Body of pancreas (tissue), 4 donors: ENCODE measurements at places on chromosomes 6 and 20. TPM values are rescaled to one million over a fixed set of nuclear protein-coding genes. Genes with fewer than 3 reads are reported as not detected.

- no peak for DNase-seq
Observed at GRCh38 chr6:44622956-44623355, 235.4 kb downstream of the CDC5L start.

GRCh38 chr6:42175860-42176259 is 2.7 kb downstream of the GUCA1A start:
- no peak for DNase-seq

- DNase-seq: no peak
Observed at GRCh38 chr6:45387236-45387635, 9.5 kb upstream of the SUPT3H start.

ZBTB9 gene
- total RNA-seq: 5.3 TPM

DNA sequence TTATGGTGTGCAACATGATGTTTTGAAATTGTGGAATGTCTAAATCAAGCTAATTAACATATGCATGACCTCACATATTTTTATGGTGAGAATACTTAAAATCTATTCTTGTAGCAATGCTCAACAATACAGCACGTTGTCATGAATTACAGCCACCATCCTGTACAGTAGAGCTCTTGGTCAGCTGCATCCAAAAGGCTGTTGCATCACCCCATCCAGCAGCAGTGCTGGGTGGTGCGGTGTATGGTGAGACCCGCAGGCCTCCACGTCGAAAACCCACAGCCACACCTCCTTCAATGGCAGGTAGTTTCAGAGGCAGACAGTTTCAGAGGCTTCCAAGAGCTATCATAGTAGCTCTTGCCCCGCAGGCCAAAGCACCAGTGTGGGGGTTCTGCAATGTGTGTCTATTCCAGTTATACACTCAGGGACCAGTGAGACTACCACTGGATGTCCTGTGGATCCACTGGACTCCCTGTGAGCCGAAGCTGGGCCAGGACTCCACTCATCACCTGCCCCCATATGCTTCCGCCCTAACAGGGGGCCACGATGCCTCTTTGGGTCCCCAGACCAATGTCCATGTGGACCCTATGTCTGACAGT is 23.4 kb downstream of the PACSIN1 start:
- DNase-seq: no peak

COL12A1 gene
- total RNA-seq: 34.0 TPM

GRCh38 chr20:35595901-35596300 is 19.7 kb upstream of the SPAG4 start:
- no peak for DNase-seq

SLC9A8 gene
- 11.2 TPM for total RNA-seq

GRCh38 chr6:118860880-118861279 is 33.1 kb upstream of the ASF1A start:
- DNase-seq: peak; percentile 60

GRCh38 chr6:167704396-167704901 is 122.3 kb upstream of the AFDN start:
- DNase-seq: no peak

GRCh38 chr20:13213335-13213734 is 7.7 kb upstream of the ISM1 start:
- DNase-seq: no peak

PCSK2 gene
- total RNA-seq: 3.3 TPM

COX4I2 gene
- total RNA-seq: not detected

IPCEF1 gene
- total RNA-seq: 3.0 TPM

- peak; percentile 41 for DNase-seq
Observed at GRCh38 chr20:22807646-22808244, 223.4 kb upstream of the FOXA2 start.

- DNase-seq: peak; percentile 77
Observed at GRCh38 chr6:42898891-42899361, 16.9 kb upstream of the PTCRA start.

- no peak for DNase-seq
Observed at GRCh38 chr6:24558516-24558915, 63.7 kb downstream of the ALDH5A1 start.

DNA sequence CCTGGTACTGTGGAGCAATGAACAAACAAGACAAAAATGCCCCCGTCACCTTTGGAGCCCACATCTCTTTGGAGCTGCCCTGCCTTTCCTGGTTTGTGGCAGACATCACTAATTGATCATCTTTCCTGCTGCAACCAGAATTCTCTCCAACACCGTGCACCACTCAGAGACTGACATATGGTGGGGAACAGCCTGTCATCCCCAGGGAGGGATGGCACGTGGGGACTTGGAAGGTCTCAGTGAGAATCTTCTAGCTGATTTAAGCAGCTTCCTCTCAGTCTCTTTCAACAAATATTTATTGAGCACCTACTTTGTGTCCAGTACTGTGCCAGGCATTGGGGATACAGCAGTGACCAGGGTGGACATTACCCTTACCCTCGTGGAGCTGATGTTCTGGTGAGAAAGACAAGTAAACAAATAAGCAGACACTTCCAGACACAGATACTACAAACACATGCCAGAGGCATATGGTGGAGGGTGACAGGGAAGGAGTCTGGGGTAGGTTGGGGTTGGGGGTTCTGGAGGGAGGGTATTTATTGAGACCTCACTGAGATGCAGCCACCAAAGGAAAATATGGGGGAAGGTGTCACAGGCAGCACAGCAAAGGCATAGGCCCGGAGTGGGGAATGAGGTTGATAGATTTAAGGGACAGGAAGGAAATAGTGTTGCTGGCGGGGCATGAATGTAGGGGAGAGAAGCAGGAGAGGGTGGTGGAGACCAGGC is 82.3 kb downstream of the CEBPB start:
- no peak for DNase-seq

DNA sequence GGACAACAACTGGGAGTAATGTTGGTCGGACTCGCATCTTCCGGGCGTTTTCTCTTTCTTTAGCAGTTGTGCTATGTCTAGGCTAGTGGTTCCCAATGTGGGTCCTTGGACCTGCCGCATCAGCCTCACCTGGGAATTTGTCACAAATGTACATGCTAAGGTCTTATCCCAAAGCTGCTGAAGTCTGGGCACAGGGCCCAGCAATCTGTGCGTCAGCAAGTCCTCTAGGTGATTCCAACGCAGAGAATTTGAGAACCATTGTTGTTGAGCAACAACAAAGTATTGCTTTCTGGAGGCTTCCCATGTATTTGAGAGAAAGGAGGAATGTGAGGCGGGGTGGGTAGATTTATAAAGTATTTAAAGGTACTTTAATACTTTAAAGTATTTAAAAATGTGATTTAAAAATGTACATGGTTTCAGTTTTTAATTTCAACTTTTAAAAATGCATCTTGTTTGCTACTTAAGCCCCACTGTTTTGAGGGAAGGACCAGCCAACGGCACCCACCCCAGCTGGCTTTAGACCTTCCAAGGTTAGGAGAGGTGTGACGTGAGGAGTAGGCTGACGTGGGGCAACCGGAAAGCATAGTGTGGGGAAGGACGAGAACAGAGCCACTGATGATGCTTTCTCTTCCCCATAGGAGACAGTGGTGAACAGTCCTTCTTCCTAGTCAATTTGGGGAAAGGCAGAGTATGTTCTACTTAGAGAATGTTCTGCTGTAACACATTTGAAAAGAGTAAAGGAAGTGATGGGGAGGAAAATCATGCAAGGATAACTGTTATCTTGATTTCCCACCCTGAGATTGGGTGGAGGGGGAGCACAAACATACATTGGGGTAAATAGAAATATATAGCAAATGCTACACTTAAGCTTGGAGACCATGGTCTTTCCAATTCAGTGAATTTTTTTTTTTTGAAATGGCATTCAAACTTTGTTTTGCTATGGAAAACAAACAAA is 4.3 kb downstream of the UST start:
- DNase-seq: peak; percentile 64

GRCh38 chr6:111306104-111306888 is 176.7 kb downstream of the REV3L start:
- no peak for DNase-seq

GRCh38 chr6:160765412-160765811 is 63.4 kb downstream of the PLG start:
- no peak for DNase-seq

ELOVL2 gene
- total RNA-seq: 3.0 TPM

DNA sequence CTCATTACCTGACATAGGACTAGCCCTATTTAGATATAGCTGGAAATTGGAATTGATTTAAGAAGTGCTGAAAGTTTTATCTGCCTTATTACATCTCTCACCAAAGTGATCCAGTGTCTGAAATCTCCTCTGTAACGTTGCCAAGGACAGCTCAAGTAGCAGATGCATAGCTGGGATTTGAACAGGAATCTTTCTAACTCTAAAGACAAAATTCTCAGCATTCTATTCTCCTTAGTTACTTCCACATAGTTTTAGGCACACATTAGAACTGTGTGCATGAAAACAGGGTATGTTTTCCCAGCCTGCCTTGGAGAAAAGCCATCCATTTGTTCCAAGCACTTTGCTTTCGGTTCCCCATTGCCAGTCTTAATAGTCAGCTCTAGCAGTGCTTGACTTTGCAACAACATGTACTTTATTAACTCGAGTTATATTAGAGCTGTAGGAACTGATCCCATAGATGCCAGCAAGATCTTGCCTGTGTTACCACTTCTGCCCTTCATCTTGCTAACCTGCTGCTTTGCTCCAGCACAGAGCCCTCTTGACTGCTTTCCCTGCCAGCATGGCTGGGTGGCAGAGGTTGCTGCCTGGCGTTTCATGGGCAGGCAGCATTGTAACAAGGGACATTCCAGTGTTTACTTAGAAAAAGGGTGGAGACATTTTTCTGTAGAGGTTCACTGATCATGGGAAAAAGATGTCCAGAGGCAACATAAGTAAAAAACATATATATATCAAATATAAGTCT is 56.1 kb upstream of the STMND1 start:
- no peak for DNase-seq

FKBP1C gene
- total RNA-seq: not detected

CASS4 gene
- total RNA-seq: 0.52 TPM

BMP7 gene
- total RNA-seq: 4.2 TPM

- no peak for DNase-seq
Observed at GRCh38 chr6:33762713-33763112, 16.0 kb upstream of the IP6K3 start.

DNA sequence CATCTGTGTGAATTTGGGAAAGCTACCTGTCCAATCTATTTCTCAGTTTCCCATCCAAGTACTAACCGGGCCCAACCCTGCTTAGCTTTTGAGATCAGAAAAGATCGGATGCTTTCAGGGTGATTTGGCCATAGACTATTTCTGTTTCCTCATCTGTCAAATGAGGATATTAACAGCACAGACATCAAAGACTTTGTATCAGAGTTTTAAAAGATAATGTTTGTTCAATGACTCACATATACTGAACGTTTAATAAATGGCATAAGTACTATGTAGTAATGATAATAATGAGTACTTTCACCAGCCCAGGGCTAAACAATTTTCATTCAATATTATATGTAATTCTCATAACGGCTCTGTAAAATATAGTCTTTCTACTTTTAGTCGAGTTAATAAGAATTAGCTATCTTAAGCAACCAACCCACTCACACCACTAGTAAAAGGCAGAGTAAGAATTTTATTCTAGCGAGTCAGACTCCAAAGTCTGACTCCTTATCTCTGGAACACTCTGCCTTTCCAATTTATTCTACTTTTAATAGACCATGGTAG is 216.5 kb downstream of the ARHGAP18 start:
- no peak for DNase-seq

DNA sequence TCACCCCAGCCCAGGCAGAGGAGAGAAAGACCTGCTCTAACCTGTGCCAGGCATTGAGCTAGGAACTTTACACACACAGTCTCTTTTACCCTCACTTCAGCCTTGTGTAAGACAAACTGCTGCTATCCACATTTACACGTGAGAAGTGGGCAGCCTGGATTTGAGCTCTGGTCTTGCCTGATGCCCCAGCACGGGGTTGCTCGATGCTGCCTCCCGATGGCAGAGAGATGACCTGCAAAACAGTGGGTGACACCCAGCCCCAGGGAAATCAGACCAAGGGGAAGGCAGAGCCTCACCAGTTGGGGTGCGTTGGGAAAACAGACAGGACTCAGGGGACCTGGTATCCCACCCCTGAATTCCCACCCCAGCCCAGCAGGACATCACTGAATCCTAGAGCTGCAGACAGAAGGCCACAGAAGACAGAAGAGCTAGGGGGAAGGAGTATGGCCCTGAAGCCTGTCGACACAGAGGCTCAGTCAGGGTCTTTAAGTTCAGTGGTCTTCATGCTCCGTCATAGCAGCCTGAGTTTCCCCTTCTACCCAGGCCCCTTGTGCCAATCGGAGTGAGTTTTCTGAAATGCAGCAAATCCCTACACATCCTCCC is 990 bp downstream of the BPI start:
- no peak for DNase-seq

MUCL3 gene
- under 0.01 TPM for total RNA-seq

LRRC73 gene
- not detected for total RNA-seq

DNA sequence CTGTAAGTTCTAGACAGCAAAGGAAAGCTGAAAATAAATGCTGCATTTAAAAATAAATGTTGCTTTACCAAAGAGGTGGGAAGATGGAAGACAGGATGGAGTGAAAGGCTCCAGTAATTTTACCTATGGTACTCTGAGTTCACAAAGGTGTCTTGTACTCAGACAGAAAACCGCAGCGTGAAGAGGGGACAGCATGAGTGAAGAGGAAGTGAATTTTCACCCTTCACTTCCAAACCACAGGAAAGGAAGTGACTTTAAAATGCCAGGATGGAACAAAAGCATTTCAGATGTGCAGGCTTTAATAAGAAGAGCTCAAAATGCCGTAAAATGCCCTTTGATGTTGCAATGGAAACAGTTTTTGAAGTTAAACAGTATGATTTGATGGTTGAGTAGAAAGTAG is 91.2 kb upstream of the TINAG start:
- no peak for DNase-seq

- peak; percentile 37 for DNase-seq
Observed at GRCh38 chr6:36120979-36121786, 9.1 kb upstream of the MAPK13 start.

DNA sequence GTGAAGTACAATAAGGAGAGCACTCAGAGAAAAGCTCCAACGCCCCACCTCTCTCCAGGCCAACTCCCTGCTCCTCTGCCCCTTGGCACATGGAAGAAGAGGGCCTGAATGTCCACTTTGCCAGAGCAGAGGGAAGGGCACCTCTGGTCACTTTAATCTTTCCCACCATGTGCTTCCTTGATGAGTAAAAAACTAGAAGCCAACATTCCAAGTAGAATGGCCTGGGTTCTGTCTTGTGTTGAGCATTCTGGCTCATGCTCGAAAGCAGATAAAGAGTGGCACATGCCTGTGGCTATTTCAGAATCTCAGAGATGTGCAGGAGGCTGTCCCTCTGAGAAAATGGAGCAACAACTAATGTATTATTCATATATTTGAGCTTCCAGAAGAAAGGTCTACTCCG is 177.4 kb upstream of the PLN start:
- DNase-seq: no peak

GRCh38 chr6:45965007-45965406 is 50.7 kb downstream of the CLIC5 start:
- no peak for DNase-seq

TP53TG5 gene
- not detected for total RNA-seq
